Suppressor macrophage treated with lipopolysaccharide for 4 hours (primary cell): ENCODE measurements at places on chromosomes 12 and 14.

GRCh38 chr12:48122065-48122834 lies 3.1 kb downstream of the PFKM start:
- no peak for DNase-seq

DNA sequence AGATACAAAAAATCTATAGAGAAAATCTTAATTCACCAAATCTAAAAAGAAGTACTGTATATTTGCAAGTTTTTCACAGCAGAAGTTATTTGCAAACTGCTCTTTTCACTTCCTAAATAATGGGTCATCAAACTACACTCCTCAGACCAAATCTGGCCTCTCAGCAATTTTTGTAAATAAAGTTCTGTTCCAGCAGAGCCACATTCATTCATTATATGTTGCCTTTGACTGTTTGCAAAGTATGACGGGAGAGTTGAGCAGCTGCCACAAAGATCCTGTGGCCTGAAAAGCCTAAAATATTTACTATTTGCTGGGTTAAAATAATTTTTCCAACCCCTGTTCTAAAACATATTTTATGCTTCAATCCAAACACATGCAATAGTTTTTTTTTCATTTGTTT lies 1222.3 kb upstream of the SEL1L start:
- no peak for DNase-seq

GRCh38 chr12:111806304-111806703 lies 35.7 kb upstream of the MAPKAPK5 start:
- DNase-seq: no peak

GRCh38 chr14:32426586-32427388 lies 97.7 kb downstream of the AKAP6 start:
- DNase-seq: no peak

DNA sequence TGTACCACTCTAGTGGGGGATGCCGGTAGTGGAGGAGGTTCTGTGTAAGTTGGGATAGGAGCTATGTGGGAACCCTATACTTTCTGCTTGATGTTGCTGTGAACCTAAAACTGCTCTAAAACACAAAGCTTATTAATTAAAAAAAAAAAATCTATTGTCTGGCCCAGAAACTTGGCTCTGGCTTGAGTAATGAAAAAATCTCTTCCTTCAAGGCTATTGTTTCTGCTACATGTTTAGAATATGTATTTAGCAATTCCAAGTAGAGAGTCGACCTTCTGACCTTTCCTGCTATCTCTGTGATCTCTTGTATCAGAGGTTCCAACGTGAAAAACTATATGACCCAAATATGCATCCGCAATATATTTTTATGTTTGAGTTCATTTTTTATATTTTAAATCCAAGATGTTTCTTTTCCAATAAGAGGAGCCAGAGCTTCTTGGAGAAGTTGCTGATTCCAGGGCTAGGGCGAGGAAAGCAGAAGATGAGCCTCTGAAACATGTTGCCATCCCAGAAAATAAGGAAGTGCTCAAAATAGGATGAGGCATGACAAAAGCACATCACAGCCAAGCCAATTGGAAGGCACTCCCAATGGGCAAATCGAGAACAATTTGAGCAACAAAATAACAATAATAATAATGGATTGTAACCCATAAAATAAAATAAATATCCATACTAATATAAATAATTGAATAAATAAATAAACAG lies 184.6 kb upstream of the TMEM260 start:
- DNase-seq: peak; percentile 53

DNA sequence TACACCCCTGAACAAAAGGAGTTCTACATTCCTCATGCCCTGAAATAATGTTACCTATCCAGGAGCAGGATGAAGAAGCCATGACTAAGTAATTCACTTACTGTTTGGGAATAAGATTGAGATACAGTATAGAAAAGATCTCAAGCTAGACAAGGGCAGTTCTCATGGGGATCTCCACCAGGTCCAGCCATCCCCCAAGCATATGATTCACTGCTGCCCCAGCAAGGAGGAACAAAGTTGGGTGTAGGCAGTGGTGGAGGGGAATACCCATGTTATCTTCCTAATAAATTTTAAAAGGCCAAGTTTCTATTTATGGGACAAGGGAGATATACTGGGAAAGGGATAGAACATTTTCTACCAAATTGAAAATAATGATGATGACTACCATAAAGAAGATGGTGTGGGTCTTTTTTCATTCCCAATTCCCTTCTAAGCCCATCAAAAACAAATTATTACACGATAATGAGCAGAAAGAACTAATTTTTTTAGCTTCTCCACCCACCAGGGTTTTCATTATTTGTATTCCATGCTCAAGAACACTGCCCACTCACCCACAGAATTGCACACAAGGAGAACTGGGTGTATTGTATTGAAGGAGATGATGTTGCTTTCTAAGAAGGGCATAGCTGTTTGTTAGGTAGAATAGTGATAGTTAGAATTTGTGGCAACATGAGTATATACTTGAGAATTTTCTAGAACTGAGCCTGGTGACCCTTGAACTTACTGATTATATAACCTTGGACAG lies 204.6 kb downstream of the BTG1 start:
- DNase-seq: peak; percentile 82

DNA sequence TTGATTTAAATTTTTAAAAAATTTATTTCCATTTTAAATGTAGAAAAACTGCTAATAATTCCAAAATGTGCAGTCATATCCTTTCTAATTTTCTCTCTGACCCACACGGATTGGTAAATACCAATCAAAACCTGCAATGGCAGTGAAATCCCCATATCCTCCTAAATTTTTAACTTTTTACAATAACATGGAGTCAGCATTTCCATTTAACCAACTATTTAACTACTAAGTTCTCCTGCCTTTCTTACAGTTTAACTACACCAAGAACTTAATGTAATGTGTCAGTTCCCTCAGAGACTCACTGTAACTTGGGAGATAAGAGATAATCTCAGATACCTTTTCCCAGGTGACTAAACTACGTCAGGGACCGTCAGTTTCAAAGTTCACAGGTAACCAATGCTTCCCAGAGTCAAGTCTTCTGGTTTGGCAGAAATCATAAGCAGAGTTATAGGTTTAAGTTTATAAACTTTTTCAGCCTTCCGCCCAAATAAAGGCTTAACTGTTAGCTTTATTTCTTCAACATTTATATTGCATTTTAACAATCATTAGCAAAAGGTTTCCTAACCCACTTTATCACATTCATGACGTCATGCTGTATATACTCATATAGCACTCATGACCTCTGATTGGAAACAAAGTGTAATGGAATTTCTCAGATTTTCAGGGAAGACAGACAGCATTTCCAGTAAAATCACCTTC lies 7.6 kb downstream of the KRAS start:
- DNase-seq: peak; percentile 21

GRCh38 chr14:99420711-99421110 lies 59.9 kb downstream of the SETD3 start:
- no peak for DNase-seq

- peak; percentile 25 for DNase-seq
These were observed 107.7 kb upstream of the BCAT1 start for GRCh38 chr12:25056486-25057130.

DNA sequence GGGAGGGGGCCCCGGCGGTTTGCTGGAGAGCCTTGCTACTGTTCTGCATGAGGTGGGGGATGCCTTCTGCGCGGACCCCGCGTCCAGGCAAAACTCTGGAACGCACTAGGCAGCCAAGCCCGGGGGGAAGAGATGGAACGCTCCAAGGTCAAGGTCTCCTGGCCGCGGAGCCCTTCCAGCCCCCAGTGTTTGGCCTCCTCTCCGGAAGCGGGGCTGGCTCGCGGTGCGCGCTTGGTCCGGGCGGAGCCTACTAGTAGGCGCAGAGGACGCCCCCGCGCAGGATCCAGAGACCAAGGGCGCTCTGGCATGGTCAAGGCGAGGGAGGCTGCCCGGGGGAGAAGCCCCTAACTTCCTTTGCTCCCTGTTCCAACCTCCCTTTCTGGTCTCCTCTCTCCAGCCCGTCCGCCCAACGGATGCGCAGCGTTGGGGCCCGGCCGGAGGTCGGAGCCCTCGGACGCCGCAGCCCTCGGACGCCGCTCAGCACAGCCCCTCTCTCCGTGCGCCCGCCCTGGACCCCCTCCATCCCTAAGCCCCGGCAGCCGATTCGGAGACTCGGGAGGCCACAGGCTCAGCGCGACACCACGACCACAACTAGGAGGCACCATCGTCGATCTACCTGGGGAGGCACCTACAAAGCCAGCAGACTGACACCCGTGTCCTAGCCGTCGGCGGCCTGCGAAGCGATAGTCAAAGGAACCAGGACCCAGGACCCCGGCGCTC lies 669 bp upstream of the KCNK13 start:
- peak; percentile 33 for DNase-seq

DNA sequence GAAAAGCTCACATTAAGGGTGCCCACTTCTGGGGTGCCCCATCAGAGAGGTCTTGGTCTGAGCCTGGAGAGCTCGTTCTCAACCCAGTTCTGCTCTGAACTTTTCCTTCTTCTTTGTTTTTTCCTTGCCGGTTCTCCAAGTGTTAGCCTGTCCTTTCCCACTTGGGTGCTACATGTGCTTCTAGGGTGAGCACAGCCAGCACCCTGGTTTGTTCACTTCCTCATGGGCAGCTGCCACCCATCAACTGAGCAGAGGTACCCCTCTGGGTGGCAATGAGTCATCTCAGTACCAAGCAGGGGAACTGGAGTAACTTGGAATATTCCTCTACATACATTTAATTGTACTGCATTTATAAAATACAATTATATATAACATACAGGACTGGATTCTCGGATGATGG lies 3.9 kb upstream of the SYNE3 start:
- DNase-seq: peak; percentile 68

DNA sequence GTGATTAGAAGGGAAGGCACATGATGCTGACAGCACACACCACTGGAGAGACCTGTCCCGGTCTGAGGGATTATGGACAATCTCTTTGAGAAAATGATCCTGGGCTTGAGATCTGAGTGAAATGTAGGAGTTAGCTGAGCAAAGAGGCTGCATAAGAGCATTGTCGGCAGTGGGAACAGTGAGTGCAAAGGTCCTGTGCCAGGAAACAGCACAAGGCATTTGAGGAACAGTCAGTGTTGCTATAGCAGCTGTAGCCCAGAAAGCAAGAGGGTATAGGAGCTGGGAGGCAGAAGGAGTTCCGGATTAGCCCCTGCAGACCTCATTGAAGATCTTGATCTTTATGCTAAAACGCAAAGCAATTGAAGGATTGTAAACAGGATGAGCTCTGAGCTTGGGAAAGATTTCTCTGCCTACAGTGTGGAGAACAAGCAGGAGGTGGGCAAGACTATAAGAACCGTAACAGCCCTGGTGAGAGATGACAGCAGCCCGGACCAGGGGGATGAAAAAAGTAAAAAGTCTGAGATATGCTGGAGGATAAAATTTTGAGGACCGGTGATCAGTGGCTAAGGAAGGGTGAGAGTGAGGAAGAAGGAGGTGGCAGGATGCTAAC lies 28.5 kb downstream of the CFL2 start:
- DNase-seq: no peak

DNA sequence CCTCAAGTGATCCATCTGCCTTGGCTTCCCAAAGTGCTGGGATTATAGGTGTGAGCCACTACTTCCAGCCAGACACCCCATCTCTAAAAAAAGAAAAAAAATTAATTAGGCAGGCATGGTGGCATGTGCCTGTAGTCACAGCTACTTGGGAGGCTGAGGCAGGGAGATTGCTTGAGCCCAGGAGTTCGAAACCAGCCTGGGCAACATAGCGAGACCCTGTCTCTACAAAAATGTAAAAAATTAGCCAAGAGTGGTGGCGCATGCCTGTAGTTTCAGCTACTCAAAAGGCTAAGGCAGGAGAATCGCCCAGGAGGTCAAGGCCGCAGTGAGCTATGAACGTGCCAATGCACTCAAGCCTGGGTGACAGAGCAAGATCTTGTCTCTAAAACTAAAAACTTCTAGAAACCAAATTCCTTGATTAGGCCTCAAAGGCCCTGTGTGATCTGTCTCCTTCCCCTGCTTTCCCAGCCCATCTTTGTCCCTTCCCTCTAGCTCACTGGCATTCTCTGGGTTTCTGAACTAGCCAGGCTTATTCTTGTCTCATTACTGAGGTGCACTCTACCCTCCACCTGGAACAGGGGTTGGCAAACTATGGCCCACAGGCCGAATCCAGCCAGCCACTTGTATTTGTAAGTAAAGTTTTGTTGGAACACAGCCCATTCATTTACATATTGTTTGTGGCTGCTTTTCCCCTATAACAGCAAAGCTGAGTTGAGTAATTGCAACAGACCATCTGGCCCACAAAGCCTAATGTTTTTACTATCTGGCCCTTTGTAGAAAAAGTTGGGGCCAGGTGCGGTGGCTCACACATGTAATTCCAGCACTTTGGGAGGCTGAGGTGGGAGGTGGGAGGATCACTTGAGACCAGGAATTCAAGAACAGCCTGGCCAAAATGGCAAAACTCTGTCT lies 17.2 kb upstream of the TPCN1 start:
- DNase-seq: no peak

DNA sequence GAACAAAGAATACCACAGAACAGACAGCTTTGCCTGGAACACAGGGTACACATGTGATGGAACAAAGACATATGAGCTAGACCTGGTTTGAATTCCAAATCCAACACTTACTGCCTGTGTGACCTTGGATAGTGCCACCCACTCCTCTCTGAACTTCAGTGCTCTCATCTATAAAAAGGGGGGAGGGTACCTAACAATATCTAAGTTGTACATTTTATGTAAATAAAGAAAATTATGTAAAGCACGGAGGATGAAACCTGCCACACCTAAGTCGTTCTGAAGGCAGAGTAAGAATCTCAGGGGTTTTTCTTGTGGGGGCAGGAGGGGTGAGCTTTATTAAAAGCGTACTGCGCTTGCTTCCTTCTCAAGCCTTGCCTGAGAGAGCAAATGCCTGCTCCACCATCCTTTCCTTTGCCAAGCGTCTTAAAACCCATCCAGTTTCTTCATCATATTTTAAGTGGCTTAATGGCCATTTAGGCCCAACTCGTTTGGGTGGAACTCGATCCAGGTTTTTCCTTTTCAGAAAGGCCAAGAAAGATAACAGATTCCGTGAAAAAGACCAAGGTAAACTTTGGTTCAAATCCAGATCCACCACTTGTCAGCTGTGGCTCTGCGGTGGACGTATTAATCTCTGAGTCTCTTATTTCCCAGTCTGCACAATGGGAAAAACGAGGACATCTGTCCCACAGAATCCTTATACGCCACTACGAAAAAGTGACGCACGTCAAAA lies 946 bp downstream of the DDX24 start:
- peak; percentile 65 for DNase-seq

DNA sequence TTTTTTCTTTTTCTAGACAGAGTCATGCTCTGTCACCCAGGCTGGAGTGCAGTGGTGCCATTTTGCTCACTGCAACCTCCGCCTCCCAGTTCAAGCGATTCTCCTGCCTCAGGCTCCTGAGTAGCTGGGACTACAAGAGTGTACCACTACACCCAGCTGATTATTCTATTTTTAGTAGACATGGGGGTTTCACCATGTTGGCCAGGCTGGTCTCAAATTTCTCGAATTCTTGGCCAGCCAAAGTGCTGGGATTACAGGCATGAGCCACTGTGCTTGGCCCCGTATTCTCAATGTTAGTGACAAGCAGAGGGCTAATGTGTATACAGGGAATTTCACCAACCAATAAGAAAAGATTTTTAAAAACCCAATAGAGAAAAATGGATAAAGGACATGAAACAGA lies 8.4 kb downstream of the PLBD2 start:
- no peak for DNase-seq
